ENCODE measurements at places on chromosomes 1 and 21.

GRCh38 chr1:38041936-38042834 lies 4.4 kb downstream of the POU3F1 start:
- no peak for DNase-seq

DNA sequence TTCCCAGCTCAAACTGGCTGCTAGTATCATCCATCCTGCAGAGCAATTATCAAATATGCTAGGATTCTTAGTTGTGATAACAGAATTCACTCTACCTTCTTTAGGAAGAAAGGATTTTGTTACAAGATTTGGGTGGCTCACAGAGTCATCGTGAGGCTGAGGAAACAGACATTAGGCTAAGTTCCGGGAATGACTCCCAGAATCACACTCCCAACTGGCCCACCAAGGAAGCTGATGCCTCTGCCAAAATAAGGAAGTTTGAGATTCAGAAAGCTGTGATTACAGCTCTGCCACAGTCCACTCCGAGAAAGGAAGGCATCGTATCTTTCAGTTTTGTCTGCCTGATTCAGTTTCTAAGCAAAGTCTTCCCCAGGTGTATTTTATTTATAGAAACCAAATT lies 50.6 kb upstream of the LYPLAL1 start:
- no peak for DNase-seq

DNA sequence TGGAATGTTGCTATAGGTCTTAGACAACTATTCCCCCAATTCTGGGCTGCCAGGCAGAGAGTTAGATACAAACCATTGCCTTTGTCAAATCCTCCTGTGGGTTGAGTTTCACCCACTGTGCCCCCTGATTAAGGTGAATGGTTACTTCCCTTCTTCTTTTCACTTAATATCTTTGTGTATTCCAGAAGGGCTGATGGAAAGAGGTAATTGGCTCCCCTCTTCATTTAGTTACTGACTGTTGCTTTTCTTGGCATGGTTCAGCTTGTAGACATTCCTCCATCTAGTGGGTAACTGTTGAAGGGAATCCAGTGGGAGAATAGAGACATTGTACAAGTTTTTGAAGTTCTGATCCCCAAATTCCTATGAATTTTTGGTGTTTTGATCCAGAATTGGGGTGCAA lies 43.8 kb upstream of the MACF1 start:
- DNase-seq = no peak

DNA sequence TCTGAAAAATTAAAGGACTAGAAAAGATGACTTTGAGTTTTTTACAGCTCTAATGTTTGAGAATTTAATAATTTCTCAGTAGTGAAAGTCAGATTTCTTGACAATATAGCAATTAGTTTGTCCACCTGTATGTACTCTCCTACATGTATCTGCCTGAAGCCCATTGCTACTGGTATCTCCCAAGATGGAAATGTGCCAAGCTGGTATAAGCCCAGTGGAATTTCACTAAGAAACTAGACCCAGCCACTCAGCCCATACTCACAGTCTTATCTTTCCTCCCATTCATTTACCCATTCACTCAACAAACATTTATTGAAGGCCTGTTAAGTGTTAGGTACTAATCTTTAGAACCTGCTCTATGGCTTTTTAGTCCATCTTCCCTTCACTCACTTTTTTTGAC lies 21.6 kb upstream of the TRIM45 start:
- no peak for DNase-seq

GRCh38 chr1:39987869-39988268 lies 32.9 kb downstream of the MFSD2A start:
- DNase-seq = no peak

GRCh38 chr1:9691691-9692090 lies 40.2 kb downstream of the PIK3CD start:
- DNase-seq = no peak

DNA sequence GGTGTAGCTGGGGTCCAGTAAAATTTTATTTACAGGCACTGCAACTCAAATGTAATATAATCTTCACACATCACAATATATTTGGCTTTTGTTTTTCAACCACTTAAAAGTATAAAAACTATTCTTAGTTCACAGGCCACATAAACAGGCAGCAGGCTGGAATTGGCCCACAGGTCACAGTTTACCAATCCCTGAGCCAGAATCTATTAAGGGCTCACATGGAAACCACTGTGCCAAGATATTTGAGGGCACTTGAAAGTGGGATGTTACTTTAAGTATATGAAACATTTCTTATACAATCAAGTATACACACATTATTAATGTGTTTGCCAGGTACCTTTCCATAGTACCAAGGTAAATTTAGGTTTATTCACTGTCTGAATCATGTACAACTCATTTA lies 71.9 kb upstream of the PRDX6 start:
- no peak for DNase-seq
